Cerebellar cortex (tissue), 1 donor: ENCODE measurements at places on chromosomes 4 and X.
A peak's percentile ranks its signal among the peaks of the same experiment; 100 is the strongest.

- no peak for DNase-seq
Observed at GRCh38 chrX:120450163-120450562, 18.9 kb downstream of the LAMP2 start.

DNA sequence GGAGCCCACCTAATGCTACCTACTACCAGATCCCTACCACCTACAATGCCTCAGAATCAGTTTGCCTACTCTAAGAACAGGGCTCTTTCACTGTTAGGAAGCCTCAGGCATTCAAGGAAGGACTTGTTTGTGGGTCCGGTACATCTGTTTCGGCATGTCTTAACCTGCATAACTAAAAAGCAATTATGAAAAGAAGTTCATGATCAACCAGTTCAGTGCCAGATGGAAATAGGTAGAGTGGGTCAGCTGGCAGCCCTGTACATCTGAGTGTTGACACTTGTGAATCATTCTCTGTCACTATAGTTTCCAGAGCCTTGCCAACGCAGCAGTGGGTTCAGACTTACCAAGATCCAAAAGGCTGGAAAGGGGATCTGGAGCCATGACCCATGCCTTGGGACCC lies 3.3 kb downstream of the TMEM185A start:
- DNase-seq: no peak

GRCh38 chr4:32909736-32910135 lies 2189.6 kb downstream of the PCDH7 start:
- no peak for DNase-seq

- DNase-seq: no peak
Observed at GRCh38 chr4:2949782-2950125, 13.5 kb downstream of the NOP14 start.

DNA sequence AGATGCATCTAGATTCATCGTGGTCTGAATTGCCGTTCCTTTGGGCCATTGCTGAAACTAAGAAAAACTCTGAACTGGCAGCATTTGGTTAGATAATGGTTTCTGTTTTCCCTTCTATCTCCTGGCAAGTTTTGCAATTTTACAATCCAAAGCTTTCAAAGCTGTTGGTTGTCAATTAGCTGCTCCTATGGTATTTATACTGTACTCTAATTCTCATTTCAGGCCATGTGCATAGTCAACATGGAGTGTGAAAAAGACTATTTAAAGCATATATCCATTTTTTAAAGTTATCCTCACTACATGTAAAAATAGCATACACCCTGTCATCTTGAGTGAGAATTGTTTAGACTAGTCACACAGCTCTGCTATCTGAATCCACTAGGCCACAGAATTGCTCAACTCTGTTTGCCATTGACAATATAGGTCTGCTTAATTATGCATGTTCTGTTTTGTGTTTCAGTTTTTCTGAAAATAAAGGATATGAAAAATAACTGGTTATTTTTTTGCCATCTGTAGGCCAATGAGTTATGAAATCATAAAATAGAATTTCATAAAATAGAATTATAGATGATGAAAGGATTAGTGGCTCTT lies 27.7 kb upstream of the TEC start:
- no peak for DNase-seq

DNA sequence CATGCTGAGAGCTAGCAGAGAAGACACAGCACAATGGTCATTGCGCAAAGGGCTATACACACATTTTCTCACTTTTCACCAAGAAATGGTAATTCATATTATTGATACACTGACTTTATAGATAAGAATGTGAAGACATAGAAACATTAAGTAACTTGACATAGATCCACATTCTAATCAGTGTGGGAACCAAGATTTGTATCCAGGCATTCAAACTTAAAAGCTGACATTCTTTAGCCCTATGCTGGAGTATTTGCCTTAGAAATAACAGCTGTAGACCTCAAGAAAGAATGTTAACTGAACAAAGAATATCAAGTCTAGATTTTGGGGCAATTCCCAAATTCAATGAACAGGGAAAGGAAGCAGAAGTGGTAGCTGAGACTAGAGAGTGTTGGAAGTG lies 384.8 kb downstream of the IL15 start:
- DNase-seq: no peak

GRCh38 chr4:113512880-113513279 lies 248.7 kb downstream of the CAMK2D start:
- DNase-seq: no peak

GRCh38 chr4:185833055-185833598 lies 21.1 kb upstream of the SORBS2 start:
- no peak for DNase-seq

- DNase-seq: no peak
Observed at GRCh38 chrX:72366178-72366577, 60.5 kb upstream of the CITED1 start.

- DNase-seq: no peak
Observed at GRCh38 chr4:106051514-106051913, 156.2 kb downstream of the NPNT start.

- DNase-seq: peak; percentile 17
Observed at GRCh38 chrX:68647156-68647957, at the start of gene STARD8. Gene STARD8, plus strand, starts transcription at chrX:68647666. Its CDS starts 217 bp downstream, at chrX:68647883.
